Activated T-cell treated with anti-CD3 and anti-CD28 coated beads for 48 hours (primary cell): ENCODE measurements at places on chromosomes 12 and 14.

- no peak for DNase-seq
These were observed 50.9 kb downstream of the KLHL28 start for GRCh38 chr14:44910821-44911220.

- no peak for DNase-seq
These were observed 134.2 kb downstream of the RPS29 start for GRCh38 chr14:49451938-49452337.

- DNase-seq = no peak
These were observed 2.8 kb upstream of the C12orf43 start for GRCh38 chr12:121018860-121019617.

GRCh38 chr12:111093428-111094142 lies 173.2 kb upstream of the MYL2 start:
- DNase-seq = peak; percentile 6

DNA sequence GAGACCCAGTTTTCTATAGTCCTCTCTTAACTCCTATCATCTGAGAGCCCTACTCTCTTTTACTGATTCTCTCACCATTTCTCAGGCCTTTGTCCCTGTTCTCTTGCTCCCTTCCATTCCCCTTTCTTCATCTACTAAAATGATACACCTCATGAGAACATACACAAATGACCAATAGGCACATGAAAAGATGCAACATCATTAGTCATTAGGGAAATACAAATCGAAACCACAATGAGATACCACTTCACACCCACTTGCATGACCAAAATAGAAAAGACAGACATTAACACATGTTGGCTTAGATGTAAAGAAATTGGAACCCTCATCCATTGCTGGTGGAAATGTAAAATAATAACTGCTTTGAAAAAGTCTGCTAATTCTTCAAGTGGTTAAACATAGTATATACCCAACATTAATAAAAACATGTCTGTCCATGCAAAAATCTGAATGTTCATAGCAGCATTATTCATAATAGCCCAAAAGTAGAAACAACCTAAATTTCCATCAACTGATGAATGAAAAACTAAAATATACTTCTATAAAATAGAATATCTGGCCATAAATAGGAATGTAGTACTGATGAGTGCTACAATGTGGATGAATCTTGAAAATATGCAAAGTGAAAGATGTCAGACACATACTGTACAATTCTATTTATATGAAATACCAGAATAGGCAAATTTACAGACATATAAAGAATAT lies 66.0 kb downstream of the DENND5B start:
- DNase-seq = no peak

GRCh38 chr14:85576218-85576617 lies 46.3 kb downstream of the FLRT2 start:
- no peak for DNase-seq

DNA sequence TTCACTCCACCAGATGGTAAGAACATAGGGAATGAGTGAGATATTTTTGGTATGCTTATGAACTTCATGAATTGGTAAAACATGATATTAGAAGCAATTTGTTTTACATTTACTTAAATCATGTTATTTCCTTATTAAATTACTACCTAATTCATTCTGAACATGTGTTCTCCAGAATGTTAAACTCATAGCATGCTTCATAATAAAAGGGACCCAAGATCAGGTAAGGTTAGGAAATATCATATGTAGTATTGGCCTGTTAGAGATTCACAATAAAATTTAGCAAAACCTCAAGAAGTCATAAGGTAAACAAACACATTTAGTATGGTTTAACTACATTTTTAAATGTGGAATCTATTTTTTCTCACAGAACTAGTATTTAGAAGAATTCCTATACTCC lies 28.2 kb downstream of the PTPRQ start:
- no peak for DNase-seq

- peak; percentile 8 for DNase-seq
These were observed 210.9 kb upstream of the ARID2 start for GRCh38 chr12:45518291-45519235.

GRCh38 chr12:84805474-84805858 lies 107.1 kb downstream of the SLC6A15 start:
- DNase-seq = no peak

DNA sequence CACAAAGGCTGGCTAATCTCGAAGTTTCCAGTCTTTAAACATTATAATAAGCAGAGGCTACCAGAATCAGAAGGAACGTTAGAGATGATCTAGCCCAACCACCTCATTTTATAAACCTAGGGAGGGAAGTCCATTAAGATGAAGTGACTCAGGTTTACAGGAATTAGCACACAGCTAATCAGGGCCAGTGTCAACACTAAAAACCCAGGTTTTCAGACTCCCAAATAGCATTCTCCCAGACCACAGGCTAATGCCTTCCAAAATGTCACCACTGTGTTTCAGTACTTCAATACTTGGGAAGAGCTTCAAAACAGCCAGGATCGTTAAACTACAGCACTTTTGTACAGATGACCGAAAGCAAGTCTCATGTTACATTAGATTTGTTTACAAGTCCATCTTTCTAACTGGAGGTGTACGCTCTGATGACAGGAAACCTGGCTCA lies 89.2 kb downstream of the FOXN3 start:
- no peak for DNase-seq

DNA sequence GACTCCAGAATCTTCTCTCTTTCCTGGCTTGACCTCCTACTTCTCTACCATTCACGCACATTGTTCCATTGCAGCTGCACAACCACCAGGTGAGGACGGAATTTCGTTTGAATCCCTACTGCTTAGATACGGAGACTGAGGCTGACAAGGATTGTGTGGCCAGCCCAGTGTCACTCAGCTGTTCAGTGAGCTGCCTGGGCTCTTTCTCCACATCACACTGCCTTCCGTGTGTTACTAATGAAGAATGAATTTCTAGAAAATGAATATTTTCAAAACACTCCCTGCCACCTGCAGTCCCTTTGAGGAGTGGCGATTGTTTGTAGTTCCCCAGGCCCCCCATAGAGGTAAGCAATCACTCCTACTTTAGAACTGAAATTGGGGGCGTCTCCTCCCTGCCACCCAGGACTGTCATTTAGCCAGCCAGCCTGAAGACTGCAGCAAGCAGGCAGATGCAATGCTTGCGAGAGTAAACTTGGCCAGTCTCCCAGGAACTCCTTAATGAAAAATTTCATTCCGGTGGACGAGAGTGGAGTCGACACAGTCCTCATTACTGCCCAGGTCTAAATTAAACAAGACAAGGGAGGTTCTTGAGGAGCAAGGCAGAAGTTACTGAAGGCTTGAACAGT lies 239.7 kb downstream of the SLC41A2 start:
- DNase-seq = no peak

DNA sequence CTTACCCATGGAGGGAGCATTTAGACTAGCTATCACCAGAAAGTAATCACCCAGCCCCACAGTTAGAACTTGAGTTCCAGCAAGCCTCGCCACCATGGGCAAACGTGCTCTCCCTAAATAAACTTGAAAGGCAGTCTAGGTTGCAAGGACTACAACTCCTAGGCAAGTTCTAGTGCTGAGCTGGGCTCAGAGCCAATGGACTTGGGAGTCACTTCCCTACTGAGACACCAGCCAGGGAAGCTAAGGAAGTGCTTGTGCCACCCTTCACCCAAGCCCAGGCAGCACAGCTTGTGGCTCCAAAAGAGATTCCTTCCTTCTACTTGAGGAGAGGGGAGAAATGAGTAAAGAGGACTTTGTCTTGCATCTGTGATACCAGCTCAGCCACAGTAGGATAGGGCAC lies 57.9 kb downstream of the SLCO1A2 start:
- DNase-seq = no peak

DNA sequence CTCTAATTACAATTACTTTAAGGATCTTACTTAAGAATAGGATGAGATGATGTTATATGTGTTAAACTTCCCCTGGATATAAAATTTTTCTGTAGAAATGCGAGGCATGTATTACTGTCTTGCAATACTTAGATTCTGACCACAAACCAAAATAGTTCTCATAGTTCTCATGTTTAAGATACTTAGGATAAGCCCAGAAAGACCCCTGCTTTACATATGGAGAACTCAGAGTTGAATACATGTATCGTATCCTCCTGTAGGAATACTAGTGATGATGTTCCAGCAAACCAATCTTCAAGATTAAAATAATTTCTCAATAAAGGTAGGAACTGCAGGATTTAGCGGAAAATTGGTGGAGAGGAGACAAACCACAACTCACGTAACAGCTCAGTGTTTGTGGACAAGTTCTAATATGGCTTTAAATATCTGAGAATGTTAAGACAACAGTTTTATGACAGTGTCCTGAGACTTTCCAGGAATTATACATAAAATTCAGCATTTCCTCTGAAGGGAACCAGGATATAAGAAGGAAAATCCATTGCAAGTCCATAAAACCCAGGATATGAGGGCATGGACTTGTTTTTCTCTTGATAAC lies 114.7 kb upstream of the CRY1 start:
- DNase-seq = no peak

DNA sequence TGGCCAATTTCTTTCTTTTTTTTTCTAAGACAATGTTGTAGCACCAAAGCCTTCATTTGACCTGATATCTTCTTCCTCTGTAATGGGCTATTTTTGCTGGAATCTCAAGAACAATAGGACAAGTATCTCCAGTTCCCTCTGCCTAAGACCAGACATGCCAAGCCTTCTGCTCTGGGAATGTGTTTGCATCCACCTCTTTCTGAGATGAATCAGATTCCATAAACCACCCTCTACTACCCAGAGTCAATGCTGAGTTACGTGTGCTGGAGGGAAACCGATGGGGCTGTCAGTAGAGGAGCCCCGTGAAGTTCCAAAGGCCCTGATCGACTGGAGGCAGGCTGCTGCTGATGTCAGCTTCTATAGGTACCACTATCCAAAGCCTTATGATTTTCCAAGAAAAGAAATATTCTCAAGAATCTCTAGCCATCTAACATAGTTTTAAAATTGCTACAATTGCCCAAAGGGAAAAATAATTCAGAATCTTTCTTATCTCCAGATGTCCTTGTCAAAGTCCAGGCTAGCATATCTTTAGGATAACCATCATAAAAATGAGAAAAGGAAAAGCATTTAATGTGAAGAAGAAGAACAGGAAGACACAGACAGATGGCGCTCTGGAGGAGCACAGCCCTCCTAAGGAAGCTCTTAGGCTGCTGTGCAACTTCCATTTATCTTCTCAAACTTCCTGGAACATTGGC lies 101.9 kb downstream of the SLC8A3 start:
- no peak for DNase-seq

DNA sequence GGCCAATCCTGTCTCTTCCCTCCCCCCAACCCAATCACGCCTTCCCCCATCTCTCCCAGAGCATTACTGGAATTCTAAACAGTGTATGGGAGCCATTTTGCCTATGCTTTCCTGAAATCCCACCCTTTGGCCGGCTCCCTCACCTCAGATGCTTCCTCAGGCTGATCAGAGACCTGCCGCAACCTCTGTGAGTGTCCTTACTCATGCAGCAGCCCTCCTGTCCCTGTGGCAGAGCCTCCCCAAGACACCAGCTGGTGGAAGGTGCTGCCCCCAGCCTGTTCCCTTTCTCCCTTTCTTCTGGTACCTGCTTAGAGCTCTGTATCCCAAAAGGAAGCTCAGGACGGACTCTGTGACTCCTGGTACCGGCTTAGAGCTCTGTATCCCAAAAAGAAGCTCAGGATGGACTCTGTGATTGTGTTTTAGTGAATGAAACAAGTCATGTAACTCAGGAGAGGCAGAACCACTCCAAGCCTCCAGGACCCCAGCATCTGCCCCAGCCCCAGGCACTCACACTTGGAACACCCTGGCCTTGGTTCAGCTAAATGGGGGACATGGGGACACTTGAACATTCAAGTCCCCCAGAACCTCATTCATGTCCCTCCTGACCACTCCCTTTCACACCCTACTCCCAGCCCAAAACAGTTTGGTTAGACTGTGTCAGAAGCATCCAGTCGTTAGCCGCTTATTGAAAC lies 29.3 kb upstream of the RIN3 start:
- DNase-seq = no peak

DNA sequence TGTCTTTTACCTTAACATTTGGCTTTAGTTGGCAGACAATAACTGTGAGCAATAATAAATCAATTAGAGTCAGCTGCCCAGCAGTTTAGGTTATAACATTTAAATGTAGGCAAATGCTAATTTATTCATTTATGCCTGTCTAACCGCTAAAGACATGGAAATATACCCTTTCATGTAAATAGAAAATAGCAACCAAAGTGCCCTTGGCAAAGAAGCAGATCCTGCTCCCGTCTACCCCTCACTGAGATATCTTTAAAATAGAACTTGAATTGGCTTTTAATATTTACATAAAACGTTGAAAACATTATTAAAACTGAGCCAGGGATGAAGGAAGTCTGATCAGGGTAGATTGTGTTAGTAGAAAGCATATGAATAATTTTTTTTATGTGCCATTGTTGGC lies 67.3 kb downstream of the ATP23 start:
- no peak for DNase-seq

- DNase-seq = no peak
These were observed 1.3 kb downstream of the SDR9C7 start for GRCh38 chr12:56932867-56933266.

DNA sequence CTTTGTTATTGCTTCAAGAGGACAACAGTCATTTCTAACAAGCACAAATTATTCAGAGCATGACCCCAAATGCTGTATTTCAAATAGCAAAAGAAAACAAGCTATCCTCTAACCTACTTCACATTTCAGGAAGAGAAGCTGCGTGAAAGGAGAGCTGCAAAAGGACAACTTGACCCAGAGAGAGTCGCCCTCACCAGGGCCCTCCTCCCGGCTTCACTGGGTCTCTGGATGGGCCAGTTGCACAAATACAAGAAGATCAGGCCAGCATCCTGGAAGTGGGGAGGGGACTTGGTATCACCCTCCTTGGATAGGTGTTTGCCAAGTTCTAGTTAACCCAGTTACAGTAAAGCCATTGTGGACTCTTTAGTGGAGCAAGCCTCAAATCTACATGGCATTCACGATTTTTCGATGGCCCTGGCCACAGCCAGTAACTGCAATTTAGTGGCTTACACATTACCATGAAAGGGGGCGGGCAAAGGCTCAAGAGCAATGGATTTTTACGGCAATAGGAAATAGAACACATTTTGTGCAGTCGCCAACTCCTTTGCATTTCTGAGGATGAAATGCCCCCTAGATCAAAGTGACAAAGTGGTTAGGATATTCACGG lies 166.9 kb upstream of the DIO2 start:
- no peak for DNase-seq

DNA sequence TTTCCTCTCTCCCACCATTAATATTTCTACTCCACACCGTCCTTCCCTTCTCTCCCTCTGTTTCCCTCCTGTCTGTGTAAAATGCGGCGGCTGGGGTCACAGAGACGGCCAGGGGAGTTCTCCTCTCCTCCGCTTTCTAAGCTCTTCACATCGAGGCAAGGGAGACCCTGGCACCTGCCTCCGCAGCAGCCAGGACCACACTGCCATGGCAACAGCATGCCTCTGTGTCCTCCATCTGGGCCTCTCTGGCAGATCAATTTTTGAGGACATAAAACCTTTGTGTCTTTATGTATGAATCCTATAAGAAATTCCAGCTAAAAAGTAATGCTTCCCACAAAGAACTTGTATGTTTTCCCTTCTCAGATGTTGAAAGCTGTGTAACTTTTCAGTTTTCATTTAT lies 41.4 kb downstream of the DYRK4 start:
- no peak for DNase-seq

- DNase-seq = no peak
These were observed 6.2 kb downstream of the TBX5 start for GRCh38 chr12:114399664-114400211.
